ENCODE measurements at places on chromosomes 12 and 14. TPM values are rescaled to one million over a fixed set of nuclear protein-coding genes. Genes with fewer than 3 reads are reported as not detected.

GRCh38 chr14:26735811-26736210 is 138.0 kb upstream of the NOVA1 start:
- H3K4me3 ChIP-seq: no peak overlapping the region
- no peak for DNase-seq
- H3K36me3 ChIP-seq: no peaks in the 10 kb centered on the region
- no peaks in the 10 kb centered on the region for H3K4me1 ChIP-seq

The FKBP3 gene
- total RNA-seq: 77.5 TPM

DNA sequence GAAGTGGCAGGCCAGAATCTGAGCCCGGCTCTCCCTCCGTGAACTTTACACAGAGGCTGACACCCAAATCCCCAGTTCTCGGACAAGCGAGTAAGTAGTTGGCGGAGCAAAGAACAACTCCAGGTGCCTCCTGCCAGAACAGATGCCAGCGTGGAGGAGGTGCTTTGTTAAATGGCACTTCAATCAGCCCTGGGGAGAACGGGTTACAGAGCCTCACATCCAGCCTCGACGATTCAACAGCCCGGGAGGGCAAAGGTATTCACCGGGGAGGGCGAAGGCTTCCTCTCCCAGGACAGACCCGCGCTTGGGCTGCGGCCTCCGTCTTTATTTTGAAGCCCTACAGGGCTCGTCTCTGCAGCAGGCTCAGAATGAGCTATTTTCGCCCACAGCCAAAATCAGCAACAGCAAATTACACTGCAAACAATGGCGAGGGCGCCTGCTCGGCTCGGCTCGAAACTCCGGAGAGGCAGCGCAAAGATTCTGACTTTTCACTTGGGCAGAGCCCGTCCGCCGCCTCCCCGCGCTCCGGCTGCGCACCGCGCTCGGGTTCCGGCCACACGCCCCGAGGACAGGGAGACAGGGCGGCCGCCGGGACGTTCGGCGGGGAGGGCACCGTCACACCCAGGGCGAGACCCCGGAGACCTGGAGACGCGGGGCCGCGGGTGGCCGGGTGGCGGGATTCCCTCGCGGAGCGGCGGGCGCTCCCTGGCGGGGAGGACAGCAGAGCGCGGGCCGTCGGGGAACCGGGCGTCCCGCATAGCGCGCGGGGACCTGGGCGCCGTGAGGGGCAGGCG is 811 bp downstream of the TMCC3 start:
- DNase-seq: peak; percentile 60
- H3K36me3 ChIP-seq: no peaks in the 10 kb centered on the region
- H3K27ac ChIP-seq: peak overlapping the region; percentile 91
- H3K27me3 ChIP-seq: no peaks in the 10 kb centered on the region
- peaks cover 57% of the 10 kb centered on the region for H3K4me1 ChIP-seq

The PAX9 gene
- not detected for total RNA-seq

All from gastrocnemius medialis (tissue), 4 donors.